Suprapubic skin (tissue), 4 donors: ENCODE measurements at places on chromosomes 5 and 9.

DNA sequence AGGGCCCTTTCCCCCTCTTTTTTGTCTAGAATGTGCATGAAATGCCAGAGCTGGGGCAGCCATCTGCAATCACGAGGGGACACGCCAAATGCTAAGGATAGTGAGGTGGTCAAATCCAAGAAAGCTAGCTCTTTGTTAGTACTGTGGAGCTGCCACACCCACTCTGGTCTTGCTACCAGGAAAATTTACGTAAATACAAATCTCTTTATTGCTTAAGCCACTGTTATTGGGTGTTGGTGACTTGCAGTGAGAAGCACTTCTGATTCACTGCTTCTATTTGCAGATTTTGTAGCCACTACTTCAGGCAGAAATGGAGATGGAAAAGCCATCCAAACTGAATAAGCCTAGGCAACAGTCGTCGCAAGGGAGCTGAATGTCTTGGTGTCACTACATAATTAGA is 25.6 kb upstream of the SUSD1 start:
- no peak for DNase-seq

DNA sequence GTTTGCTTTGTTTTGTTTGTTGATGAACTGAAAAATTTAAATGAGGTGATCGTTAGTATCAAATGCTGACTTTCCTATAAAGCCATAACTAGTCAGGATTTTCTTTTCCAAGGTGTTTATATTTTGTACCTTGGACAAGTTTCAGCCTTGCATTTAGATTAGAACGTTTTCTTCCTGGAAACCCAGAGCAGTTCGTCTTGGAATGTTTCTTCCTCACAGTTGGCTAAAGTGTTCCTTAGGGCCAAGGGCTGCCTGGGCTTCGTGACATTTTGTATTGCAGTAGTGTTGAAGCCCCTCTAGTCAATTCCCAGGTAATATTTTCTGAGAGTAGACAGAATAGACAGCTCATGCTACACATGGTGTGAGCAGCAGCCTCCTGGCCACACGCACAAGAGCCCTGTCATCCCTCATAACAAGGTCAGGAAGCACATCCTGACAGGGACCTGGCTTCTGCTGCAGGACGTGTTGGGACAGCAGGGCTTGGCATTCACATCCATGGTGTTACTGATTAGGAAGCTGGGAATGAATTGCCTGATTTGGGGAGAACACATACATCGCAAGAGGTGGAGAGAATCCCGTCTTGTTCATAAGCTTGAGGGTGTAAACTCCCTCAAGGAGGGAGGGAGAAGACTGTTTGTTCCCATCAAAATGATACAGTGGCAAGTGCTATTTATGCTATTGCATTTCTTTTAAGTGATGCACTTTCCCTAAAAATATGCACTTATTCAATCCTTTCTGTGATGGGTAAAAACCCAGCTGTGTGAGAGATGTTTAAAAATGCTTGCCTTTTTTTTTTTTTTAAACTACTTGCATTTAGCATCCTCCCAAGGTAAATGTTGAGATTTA is 31.7 kb downstream of the FUBP3 start:
- DNase-seq: no peak

DNA sequence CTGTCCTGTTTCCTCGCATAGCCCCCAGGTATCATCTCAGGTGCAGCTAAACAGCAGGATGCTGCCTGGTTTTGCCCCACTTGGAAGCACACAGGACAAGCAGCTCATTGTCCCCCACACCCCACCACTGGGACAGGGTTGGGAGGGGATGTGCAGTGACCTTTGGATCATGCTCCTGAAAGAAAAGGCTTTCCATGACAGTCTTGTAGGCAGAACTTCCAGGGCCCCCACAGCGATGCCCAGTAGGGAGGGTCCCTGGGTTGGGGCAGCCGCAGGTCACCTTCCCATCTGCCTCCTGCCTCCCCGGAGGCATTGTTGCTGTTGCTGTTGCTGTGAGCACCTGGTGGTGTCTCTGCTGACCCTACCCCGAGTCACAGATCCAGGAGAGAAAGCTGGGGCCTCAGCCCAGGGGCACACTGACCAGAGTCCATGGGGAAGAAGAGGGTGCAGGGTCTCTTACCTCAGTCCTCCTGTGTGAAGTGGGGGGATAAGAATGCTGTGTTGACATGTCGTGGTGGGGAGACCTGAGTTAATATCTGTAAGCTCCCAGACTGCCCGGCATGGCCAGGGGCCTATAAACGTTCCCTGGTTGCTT is 8.5 kb downstream of the CEP72 start:
- peak; percentile 39 for DNase-seq

DNA sequence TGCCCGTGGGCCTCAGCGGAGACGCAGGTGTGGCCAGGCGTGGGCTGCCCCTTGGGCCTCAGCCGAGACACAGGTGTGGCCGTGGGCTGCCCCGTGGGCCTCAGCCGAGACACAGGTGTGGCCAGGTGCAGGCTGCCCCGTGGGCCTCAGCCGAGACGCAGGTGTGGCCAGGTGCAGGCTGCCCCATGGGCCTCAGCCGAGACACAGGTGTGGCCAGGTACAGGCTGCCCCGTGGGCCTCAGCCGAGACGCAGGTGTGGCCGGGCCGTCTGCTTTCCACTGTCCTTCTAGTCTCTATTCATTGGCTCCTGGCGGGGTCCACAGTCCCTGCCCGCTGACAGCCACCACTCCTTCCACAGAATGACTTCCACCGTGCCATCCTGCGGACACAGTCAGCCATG is 56.1 kb downstream of the KCNT1 start:
- no peak for DNase-seq

DNA sequence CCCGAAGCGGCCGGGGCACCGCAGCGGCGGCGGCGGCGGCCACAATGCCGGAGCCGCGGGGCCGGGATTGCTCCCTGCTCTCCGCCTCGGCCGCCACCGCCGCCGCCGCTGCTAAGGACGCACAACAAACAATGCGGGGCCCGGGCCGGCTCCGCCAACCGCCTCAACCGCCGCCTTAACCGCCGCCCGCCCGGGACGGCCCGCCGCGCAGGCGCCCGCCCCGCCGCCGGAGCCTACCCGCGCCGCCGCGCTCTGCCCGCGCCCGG is 254 bp downstream of the STRBP start:
- no peak for DNase-seq

- DNase-seq: no peak
These were observed 427.1 kb downstream of the PRELID2 start for GRCh38 chr5:145408048-145408341.

GRCh38 chr5:139299486-139299885 is 5.9 kb downstream of the MATR3 start:
- DNase-seq: no peak

DNA sequence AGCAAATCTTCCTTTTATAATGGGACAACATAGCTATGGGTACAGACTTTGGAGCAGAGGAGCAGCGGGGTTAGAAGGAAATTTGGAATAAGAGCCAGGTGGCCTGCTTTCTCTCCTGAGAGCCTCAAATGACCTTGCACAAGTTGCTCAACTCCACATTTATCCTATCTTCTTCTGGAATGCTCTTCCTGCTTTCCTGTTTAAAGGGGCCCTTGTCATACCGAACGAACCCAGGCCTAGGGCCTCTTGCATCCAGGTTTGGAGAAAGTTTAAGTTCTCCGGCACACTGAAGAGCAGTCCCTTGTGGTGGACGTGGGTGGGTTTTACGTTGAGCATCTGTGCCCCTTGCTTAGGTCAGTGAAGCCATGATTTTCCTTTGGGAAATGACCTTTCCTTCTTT is 197.9 kb upstream of the NR3C1 start:
- DNase-seq: no peak

DNA sequence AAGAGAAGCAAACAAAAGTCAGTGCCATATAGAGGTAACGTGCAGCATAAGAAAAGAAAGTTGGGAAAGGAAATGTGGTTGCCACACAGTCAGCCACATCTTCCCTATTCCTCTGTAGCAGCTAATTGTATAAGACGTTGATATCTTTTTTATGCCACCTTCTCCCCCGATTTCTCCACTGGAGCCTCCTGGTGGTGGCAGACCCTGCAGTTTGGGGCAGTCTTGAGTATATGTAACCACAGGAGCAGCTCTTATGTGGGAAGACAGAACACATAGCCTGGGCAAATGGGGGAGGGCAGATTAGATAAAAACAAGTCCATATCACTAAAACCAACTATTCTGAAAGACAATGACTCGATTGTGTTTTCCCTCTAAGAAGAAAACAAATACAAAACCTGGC is 99.7 kb downstream of the PLCXD3 start:
- no peak for DNase-seq

GRCh38 chr5:39555788-39556187 is 131.0 kb upstream of the DAB2 start:
- no peak for DNase-seq

GRCh38 chr5:118068886-118069285 is 919.5 kb downstream of the DTWD2 start:
- no peak for DNase-seq

DNA sequence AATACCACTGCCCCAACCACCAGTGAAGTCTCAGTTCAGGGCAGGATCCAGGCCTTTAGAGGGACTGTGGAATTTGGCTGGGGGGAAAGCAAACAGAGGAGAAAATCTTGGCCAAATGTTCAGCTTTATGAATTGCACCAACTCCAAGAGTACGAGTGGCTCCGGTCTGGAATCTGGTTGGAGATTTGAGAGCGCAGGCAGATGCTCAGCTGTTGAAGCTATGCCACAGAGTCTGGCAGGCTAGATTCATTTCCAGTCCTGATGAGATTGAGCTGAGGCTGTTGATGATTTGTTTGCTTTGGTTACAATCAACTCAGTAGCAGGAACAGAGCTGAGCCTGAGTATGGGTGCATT is 9.1 kb upstream of the HSPB3 start:
- DNase-seq: no peak

DNA sequence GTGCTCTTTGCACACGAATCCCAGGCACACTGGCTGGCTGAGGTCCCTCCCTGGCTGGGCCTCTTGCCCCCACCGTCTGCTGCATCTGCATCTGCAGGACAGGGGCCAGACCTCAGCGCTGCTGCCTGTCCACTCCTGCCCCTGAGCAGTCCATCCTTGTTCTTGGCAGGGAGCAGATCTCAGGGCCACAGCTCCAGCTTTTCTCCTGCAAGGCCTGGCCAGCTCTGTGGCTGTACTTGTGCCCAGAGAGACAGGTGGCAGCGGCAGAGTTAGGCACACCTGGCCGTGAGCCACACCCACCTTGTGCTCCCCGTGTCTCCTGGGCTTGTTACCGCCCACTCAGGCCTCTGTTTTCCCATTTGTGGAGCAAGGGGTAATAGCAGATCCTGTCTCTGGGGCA is 13.9 kb downstream of the NEK6 start:
- no peak for DNase-seq

GRCh38 chr5:119280380-119280779 is 75.4 kb upstream of the TNFAIP8 start:
- no peak for DNase-seq
